ENCODE measurements at places on chromosomes 12 and 14.

- no peak for DNase-seq
These were observed 45.2 kb upstream of the C14orf132 start for GRCh38 chr14:95993768-95994592.

DNA sequence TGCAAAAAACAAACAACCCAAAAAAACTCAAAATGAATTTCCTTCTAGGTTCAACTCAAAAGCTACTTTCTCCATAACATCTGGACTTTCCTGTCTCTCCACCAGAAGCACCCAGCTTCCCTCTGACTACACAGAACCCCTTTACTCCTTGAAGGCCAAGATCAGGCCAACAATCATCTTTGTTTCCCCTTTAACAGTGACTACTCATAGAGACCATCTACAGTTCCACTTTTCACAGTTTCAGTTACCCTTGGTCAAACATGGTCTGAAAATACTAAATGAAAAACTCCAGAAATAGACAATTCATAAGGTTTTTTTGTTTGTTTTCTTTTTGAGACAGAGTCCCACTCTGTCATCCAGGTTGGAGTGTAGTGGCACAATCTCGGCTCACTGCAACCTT is 11.8 kb downstream of the GCH1 start:
- DNase-seq = no peak

GRCh38 chr12:92007787-92008186 is 137.9 kb downstream of the BTG1 start:
- no peak for DNase-seq

GRCh38 chr12:27161458-27162228 is 79.3 kb upstream of the C12orf71 start:
- DNase-seq = no peak

- no peak for DNase-seq
These were observed 79.2 kb downstream of the B4GALNT3 start for GRCh38 chr12:538731-539539.

DNA sequence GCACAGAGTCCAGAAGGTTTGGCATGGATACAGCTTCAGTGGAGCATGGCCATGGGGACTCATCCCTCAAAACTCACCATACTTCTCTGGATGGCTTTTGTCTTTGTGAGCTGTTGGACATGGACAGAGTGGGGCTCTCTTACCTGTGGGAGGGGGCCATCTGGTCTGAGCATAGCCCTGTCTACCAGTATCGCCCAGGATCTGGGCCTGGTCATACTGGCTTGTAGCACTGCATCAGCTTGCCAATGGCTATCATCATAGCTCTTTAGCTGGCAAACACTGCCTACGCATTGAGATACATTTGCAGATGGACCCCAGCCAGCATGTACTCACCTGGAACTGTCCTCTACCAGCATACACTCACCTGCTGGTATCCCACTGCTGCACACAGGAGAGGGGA is 975.2 kb upstream of the NOVA1 start:
- no peak for DNase-seq

GRCh38 chr12:13102461-13103195 is 839 bp downstream of the GSG1 start:
- DNase-seq = no peak

DNA sequence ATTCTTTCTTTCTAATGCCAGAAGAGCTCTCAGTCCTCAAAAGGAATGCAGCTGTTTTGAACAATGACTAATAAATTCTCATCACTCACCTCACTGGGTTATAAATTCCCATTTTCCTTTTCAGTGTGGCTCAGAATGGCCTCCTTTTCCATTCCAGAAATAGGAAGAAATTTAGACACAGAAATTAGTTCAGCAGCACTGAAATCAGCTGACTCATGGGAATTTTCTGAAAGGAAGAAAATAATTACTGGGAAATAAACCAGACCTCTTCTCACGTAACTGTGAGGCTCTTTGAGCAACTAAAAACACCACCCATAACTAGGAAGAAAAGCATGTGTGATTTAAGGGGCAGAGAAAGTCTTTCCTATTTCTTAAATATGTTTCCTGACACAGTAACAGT is 23.8 kb downstream of the CD163 start:
- no peak for DNase-seq

DNA sequence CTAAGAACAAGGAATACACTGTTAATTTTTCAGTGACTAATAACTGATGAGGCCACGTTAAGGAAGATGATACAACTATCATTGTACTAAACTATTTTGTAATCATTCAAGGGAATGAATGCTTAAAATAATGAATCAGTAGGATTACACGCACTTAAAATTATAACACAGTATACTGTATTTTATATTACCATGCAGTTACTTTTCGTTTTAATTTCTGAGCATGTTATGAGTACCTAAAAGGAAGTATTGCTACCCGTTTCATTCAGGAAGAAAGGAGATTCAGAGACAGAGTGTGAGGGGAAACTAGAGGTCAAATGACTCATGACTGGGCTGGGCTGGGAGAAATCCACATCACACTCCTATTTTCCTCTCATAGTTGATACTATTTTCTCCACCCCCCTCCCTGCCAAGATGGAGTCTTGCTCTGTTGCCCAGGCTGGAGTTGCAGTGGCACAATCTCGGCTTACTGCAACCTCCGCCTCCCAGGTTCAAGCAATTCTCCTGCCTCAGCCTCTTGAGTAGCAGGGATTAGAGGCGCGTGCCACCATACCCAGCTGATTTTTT is 202.0 kb downstream of the PPM1H start:
- no peak for DNase-seq

GRCh38 chr12:124513297-124513867 is 54.0 kb downstream of the NCOR2 start:
- DNase-seq = no peak

- DNase-seq = no peak
These were observed 58.7 kb downstream of the TUNAR start for GRCh38 chr14:95935228-95935822.

GRCh38 chr14:92493492-92493891 is 20.1 kb upstream of the RIN3 start:
- no peak for DNase-seq

GRCh38 chr14:76203086-76204001 is 51.6 kb downstream of the GPATCH2L start:
- DNase-seq = no peak

GRCh38 chr12:129606239-129606638 is 297.6 kb downstream of the TMEM132D start:
- DNase-seq = no peak

- DNase-seq = no peak
These were observed 100.8 kb downstream of the PPHLN1 start for GRCh38 chr12:42426746-42427145.

DNA sequence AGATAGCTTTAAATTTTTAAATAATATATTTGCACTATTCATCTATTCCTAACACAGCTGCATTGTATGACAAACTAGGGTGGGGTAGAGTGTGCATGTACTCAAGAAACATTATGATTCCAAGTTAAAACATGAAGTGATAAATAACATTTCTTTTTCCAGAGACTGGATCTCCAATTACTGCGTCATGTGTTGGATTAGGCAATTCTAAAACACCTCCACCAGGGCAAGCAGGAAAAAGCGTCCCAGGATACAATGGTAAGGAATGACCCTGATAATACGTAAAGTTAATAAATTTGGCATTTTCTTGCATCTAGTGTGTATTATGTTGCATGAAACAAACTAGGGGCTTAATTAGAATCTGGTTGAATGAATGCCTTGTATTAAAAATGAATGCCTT is 138.9 kb downstream of the ACSS3 start:
- DNase-seq = no peak

- no peak for DNase-seq
These were observed 237.9 kb downstream of the DACT1 start for GRCh38 chr14:58875613-58876012.

- no peak for DNase-seq
These were observed 724 bp upstream of the CS start for GRCh38 chr12:56300644-56301464.

DNA sequence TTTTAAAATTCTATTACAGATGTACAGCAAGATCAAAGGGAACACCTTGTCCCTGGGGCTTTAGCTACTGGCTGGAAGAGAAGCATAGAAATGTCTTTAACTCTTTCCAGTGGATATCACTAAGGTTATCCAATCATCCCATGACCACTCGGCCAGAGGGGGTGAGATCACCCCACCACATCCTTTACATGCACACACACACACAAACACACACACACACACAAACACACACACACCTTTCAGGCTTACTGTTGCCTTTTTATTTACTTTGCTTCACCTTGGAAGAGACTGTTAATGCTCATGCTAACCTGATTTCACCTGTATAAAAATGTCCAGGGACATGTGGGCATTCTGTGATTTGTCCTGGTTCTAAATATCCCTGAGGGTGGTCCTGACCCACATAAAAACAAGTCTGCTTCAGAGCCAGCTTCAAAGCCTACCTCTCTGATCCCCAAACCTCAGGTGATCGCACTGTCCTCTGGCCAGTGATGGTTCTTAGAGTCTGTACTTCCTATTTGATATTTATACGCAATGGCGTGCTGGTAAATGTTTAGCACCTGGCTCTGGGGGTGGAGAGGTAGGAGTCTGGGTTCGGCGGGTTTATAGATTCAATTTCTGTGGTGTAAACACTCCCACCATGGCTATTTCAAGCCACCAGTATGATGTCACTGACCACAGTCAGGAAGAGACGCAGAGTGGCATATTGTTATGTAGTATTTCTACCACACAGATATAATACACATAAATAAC is 166.1 kb upstream of the EEA1 start:
- no peak for DNase-seq

DNA sequence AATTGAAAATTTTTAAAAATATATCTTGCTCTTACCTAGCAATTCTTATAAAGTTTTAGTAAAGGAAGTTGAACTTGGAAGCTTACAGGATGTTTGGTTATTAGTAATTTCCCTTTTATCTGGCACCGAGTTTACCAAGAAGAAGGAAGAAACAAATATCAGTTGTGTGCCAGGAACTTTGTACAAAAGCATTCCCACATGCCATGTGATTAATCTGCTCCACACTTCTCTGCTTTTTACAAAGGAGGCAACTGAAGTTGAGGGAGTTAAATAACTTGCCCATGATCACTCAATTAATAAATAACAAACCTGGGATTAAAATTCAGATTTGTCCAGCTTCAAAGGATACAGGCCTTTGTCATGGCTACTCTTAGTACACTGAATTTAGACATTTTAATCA is 122.5 kb upstream of the BCAT1 start:
- DNase-seq = no peak

GRCh38 chr14:32588448-32589320 is 259.6 kb downstream of the AKAP6 start:
- DNase-seq = no peak

DNA sequence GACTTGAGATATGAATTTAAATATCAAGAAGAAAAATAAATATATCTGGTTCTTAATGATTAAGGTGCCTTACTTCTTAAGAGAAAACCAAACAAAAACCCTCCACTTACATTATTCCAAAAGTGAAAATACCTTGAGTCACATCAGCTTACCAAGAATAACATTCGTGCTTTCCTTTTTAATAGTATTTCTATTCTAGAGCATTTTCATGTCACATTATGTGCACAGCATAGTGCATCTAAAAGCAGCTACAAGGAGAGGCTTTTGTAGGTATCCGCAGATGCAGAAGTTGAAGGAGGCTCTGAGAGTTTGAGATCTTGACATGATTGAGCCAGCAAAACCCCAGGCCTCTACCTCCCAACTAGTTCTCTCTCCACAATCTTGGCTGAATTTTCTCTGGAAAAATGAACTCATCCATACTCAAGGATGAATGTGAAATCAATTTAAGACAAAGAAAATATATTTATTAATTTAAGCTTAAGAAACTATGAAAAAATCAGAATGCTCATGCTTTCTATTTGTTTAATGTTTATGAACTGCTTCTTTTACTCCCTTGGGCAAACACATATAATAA is 275.0 kb downstream of the AKAP6 start:
- DNase-seq = no peak

DNA sequence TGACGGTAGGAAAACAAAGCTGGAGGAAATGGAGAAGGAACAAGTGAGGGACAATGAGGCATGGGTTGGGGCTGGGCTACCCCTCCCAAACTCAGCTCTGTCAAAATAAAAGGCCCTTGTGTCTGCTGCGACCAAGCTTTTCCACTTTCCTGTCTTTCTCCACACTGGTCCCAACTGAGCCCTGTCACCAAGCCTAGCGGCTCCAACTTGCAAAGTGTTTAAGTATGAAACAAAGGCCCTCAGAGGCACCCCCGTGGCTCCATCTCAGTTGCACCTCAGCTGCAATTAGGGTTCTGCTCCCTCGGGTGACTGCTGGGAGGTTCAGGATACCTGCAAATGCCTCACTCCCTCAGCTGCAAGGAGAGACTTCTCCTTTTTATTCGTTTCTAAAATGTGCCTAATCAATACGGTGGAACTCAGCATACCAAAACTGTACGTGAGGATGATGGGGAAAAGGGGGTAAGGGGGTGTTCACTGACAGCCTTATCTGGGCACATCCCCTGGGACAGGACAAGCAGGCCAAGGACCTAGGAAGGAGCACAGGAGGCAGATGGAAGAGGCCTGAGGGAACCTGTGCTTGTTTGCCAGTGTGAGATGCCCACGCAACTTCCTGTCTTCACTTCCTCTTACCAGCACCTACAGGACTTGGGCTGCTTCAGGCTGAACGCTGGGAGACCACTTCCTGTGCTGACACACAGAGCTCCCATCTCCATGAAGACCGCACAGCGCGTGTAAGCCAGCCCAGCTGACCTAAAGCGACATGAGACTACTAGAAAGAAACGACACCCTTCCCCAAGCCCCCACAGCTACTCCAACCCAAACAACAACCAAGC is 8.9 kb downstream of the VAMP1 start:
- DNase-seq = peak; percentile 83

DNA sequence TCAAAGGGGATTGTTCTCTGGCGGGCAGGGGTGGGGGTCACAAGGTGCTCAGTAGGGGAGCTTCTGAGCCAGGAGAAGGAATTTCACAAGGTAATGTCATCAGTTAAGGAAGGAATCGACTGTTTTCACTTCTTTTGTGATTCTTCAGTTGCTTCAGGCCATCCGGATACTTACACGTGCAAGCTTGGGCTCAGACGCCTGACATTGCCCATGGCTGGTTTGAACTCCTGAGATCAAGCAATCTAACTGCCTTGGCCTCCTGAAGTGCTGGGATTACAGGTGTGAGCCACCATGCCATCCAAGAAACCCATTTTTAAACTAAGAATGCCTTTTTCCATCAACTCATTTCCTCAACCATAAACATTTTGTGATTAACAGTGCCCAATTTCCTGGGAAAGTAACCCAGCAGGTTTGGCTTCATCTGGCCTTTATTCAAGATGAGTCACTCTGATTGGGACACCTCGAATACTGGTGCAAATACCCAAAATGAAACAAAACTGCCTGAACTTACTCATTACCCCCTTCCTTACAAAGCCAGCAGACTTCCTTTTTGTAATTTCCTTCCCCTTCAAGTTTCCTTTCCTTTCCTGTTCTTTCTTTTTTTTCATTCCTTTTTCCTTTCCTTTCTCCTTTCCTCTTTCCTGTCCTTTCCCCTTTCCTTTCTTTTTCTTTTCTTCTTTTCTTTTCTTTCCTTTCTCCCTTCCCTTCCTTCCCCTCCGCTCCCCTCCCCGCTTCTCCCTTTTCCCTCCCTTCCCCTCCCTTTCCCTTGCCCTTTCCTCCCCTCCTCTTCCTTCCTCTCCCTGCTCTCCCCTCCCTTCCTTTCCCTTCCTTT is 10.2 kb upstream of the RNASE10 start:
- no peak for DNase-seq

Data from activated T-helper 2 cell treated with anti-CD3 and anti-CD28 coated beads, Interferon-gamma antibody, Interleukin-2, Interleukin-4, amounts not matched to agents 10 μg/mL and 5 μg/mL and 100 μg/mL, durations not matched to agents 14 hours and 24 hours and 36 hours (primary cell).